ENCODE measurements at places on chromosomes 7 and 10. TPM values are rescaled to one million over a fixed set of nuclear protein-coding genes. Genes with fewer than 3 reads are reported as not detected.

Gene KLLN
- 5.5 TPM for total RNA-seq

Gene FRAT1
- 12.4 TPM for total RNA-seq

Gene COL17A1
- total RNA-seq: 0.15 TPM

Gene INSYN2A
- total RNA-seq: not detected

DNA sequence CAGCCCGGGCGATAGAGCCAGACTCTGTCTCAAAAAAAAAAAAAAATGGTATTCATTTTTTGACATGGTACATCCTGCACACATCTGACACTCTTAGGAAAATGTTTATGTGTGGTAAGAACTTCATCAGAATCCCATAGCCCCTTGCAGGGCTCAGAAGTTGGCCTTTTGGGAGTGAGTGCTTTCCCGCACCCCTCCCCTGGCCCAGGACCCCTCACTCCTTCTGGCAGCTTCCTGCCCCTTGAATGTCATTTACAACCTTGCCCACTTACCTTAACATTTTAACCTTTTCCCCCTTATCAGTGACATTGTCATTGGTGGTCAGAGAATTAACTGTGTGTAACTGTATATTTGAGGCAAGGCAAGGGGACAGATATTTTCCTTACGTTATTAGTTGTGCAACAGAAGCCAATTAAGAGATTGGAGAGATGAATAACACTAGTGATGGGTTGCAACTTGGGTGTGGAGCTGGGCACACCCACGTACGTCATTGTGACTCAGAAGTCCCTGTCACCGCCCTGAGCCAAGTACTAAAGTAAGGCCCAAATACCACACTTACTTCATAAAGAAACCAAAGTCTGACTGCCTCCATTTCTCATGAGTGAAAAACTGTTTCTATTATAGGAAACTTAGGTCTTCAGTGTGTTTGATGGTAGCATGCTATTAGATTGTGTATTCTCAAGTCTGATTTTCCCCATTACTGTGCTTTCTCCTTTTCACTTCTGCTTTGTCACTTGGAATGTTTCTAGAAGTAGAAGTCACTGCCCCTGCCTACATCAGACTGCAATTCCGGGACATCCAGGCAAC is 31.6 kb downstream of the OGDH start:
- DNase-seq: no peak

DNA sequence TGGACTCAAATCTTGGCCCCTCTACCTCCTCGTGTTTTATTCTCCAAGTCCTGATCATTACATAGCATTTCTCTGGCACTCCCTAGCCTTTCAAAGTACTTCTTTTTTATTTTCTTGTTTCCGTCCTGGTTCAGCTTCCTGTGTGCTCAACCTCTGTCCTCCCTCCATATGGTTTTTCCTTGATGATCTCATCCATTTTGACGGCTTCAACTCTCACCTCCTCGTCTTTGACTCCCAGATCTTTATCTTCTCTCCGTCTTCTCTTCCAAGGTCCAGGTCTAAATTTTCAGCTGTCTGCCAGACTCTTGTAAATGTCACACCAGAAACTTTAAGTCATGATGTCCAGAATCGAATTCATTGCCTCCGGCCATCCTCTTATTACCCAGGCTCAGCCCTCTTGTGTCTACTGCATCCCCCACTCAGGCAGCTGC is 23.3 kb upstream of the GFRA1 start:
- no peak for DNase-seq

- no peak for DNase-seq
Observed at GRCh38 chr10:964988-965417, 23.2 kb upstream of the GTPBP4 start.

DNA sequence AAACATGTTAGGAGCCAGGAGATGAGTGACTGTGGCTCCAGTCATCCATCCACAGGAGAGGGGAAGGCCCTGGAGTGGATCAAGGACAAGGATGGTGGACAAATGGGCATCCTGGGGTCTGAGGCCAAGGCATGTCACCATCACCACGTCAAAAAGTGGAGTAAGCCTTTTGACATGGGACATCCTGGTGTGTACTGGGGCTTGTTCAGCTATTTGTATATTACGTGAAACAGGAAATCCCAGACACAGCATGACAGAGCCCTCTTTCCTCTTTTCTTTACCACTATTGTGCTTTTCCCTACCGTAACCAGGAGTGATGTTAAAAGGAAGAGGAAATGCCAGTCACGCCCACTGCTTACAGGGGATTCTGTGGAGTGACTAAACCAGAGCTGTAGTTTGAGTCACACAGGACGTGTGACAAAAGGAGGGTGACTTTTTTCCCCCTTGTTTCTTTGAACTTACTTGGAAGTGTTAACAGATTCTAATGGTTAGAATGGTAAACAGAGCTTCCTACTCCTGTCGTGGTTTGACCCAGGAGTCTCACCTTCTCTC is 15.4 kb downstream of the ACSL5 start:
- peak; percentile 17 for DNase-seq

DNA sequence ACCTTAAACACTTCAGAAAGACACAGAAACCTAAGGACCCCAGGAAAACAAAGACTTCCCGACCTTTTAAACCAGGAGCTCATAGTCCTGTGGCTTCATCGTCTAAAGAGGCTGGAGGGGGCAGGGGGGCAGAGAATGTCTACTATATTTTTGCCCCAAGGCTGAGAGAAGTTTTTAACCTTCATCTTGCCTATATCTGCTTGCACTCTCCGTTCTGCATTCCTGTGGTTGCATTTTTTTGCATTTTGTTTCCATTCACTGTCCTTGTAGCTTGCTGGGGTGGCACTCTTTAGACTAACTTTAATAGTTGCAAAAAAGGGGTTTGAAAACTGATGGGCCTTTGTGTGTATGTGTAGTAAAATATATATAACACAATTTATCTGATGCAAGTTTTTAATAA is 23.7 kb downstream of the PRKAR2B start:
- peak; percentile 60 for DNase-seq

DNA sequence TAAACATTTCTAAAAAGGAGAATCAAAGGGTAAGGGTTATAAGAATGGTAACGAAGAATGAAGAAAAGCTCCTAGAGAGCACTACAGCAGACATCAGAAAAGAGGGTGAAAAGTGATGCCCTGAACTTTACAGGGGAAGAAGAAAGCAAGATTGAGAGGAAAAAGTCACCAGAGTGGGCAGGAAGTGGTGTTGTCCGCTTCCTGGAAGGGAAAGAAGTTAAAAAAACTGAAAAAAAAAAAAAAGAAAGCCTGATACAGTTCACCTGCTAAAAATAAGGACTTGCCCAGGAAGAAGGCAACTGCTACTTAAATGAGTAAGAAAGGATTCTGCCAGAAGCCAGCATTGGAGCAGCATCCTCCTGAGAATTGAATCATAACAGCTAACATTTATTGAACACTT is 330.1 kb upstream of the PHF14 start:
- no peak for DNase-seq

GRCh38 chr10:43045631-43046287 is 31.1 kb upstream of the RET start:
- DNase-seq: no peak

Data from OCI-LY7 (cell line).